SK-N-SH (cell line): ENCODE measurements at places on chromosomes 12 and 14. TPM values are rescaled to one million over a fixed set of nuclear protein-coding genes. Genes with fewer than 3 reads are reported as not detected.
A peak's percentile ranks its signal among the peaks of the same experiment; 100 is the strongest.

EGLN3 gene
- polyA plus RNA-seq: 0.31 and 0.76 TPM in 2 replicates

DNA sequence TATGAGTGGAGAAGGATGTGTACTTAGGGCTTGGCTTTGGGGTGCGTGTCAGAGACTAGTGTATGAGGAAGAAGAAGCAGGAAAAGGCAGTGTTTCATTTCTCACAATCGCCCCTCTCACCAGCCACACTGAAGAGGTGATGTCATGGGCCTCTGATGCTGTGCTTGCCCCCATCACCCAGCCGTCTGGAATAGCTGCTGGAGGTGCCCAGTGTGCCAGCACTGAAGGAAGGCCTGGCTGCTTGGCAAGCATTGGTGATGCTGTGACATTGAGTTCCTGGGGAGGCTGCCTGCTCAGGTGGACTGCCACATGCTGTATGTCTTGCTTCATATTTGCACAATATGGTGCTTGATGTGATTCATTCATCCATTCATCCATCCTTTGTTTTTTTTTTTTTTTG lies 56.2 kb downstream of the CRADD start:
- no peak for DNase-seq

DNA sequence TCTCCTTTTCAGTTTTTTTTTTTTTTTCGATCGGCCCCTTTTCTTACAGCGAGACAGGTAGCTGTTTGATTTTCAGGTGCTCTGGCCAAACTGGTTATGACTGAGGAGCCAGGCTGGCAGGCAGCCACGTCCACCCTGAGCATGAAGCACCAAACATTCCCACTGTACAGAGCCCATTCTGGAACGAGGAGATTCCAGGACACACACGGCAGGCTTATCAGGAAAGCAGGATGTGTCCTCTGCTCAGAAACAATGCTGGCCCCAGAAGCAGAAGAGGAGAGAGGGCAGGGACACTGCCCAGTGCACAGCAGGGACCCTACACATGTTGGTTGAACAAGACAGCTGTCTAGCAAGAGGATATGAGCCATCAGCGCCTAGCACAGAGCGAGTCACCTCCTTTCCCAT lies 3.7 kb upstream of the KRT2 start:
- no peak for DNase-seq

CLEC6A gene
- not detected in 2 replicates for polyA plus RNA-seq

DNA sequence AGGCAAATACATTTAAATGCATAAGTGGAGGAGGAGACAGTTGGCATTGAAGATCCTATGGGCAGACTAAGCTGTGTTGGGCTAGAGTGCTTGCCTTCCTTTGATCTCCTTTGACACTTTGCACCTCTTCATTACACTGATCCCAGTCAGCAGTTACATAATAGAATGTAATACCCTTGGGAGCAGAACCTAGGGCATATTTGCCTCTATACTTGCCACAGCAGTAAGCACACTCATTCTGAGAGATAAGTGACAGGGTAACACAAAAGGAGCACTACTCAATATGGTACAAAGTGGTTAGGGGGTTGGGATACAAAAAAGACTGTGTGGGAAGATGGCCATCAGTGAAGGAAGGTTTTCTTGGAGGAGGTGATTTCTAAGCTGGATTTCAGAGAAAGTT lies 9.0 kb downstream of the MARS1 start:
- DNase-seq: no peak

DNA sequence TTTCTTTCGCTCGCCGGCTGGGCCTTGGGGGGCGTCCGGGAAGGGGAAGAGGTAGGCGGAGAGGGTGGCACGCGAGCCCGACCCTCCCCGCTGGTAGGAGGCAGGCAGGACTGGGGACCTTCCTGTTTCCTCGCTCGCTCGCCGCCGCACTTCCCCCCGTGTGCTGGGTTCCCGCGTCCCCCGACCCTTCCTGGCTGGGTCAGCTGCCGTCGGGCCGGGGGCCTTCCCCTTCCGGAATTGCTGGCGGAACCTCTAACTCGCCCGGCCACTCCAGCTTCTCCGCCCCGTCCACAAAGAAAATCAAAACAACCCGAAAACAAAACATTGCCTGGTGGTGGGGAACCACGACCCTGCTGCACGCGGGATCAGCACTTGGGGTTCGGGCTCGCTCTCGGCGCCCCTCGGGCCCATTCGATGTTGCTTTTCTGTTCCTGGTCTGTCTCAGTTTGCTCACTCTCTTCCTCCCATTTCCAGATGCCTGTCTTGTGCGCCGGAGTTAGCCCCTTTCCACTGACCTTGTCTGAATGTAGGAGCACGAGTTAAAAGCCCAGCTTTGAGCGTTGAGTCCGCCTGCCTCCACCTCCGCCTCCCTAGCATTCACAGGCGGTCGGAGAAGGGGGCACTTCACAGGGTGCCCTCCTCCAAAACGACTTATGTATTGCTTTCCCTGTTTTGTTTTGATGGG lies 581 bp downstream of the PAPOLA start:
- peak; percentile 85 for DNase-seq

- no peak for DNase-seq
Measured at GRCh38 chr14:70008284-70009262, 129.4 kb downstream of the SMOC1 start.

TMCC3 gene
- 0.42 and 0.53 TPM in 2 replicates for polyA plus RNA-seq

DNA sequence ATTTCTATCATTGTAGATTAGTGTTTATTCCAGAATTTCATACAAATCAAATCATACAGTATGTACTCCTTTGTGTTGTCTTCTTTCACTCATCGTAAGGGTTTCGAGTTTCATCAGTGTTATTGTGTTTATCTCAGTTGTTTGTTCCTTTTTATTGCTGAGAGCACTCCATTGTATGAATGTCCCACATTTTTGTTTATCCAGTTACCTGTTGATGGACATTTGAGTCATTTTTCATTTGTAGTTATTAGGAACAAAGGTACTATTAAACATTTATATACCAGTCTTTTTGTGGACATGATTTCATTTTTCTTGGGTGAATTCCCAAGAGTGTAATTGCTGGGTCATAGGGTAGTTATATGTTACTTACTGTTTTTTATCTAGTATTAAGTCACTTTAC lies 70.0 kb downstream of the BICD1 start:
- no peak for DNase-seq

DNA sequence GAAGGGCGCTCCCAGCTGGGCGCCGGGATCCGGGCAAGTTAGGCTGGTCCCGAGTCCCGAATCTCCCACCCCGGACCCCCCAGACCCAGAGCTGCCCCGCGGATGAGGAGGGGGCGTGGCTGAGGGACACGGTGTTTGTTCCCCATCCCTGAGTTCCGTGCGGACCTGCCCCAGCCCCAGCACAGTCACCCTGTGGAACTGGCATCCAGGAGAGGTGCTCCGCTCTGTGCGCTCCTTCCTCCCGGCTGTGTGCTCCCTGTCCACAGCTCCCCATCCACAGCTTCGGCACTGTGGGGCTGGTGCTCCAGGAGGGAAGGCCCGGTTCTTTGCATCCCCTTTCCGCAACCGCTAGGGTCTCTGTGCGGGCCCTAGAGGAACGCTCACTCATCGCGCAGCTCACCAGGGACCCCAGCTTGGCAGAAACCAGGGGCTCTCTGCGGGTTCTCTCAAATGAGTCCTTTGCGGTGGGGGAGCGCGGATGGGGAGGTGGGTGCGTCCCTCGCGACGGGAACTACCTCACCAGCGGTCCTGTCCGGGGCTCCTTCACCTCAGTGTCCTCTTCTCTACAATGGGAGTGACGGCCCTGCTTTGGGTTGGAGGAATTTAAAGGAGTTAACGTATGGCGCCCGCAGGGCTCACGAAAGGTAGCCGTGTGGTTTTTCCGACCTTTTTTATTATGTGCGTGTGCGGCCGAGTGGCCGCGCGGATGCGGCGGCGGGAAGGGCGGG lies 845 bp downstream of the TMEM132C start:
- DNase-seq: peak; percentile 40

BDKRB2 gene
- polyA plus RNA-seq: 4.8 and 6.4 TPM in 2 replicates

- no peak for DNase-seq
Measured at GRCh38 chr14:34693228-34693939, 21.0 kb downstream of the CFL2 start.

DNA sequence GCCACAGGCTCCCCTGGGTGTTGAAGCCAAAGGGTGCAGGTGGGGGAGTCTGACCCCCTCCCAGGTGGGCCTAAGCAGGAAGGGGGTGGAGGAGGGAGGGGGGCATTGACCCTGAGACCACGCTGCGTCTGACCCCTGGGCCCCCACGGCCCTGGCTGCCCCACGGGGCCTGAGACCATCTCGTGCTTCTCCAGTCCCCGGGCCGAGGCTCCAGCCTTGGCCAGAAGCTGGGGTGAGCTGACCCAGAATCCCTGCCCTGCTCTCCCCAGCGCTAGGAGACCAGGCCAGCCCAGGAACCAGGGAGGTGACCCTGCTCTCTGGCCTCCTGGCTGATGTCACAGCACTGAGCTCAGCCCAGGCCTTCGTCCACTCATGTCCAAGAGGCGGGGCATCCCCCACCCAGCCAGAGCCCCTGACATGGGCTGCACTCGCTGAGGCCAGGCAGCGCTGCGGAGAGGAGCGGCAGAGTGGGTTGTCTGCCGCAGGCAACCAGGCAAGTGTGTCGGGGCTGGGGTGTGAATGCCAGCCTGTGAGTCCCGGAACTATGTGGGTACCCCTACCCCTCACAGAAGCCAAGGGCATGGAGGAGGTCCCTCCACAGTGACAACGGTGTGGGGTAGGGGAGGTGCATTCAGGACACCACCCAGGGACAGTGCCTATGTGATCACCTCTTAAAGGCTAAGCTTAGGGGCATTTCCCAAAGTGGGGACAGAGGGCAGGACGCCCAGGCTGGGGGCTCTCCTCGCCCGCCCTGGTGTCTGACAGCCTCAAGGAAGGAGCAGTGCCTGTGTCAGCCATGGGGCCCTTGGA lies 6.3 kb downstream of the TRMT61A start:
- DNase-seq: no peak

DNA sequence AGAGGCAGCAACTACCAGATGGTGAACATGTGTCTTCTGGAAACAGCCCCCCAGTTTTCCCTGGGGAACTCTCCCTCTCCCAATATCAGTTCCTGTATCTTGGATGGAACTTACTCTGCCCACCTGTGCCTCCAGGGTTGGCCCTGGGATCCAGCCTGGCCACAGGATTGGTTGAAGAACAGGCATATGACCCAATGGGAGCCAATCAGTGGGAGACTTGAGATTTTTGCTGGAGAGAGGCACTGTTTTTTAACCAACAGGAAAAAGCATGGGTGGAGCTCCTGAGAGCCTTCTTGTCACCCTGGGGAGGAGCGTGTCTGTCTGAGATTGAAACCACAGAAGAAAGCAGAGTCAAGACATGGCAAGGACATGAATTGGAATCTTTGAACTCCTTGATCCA lies 33.6 kb upstream of the COX6A1 start:
- DNase-seq: peak; percentile 42

PTPRB gene
- polyA plus RNA-seq: 1.1 and 2.0 TPM in 2 replicates

- DNase-seq: no peak
Measured at GRCh38 chr14:102758087-102758486, 19.2 kb upstream of the TRAF3 start.

TMEM263 gene
- 16.9 and 21.4 TPM in 2 replicates for polyA plus RNA-seq

SLC10A1 gene
- not detected in 2 replicates for polyA plus RNA-seq

GRCh38 chr12:27332714-27333402 lies at the start of gene BMAL2:
TSS of gene BMAL2 (plus strand) at chr12:27332836. CDS start at chr12:27333073, 237 bp downstream.
- peak; percentile 87 for DNase-seq

GRCh38 chr12:96809522-96809921 lies 97.5 kb upstream of the NEDD1 start:
- DNase-seq: no peak

GRCh38 chr12:96780330-96780729 lies 126.7 kb upstream of the NEDD1 start:
- DNase-seq: no peak

- no peak for DNase-seq
Measured at GRCh38 chr12:106188256-106188655, 49.5 kb upstream of the NUAK1 start.

SCN8A gene
- polyA plus RNA-seq: 7.1 and 9.7 TPM in 2 replicates

- DNase-seq: no peak
Measured at GRCh38 chr12:52254965-52255751, 19.3 kb upstream of the KRT86 start.

DNA sequence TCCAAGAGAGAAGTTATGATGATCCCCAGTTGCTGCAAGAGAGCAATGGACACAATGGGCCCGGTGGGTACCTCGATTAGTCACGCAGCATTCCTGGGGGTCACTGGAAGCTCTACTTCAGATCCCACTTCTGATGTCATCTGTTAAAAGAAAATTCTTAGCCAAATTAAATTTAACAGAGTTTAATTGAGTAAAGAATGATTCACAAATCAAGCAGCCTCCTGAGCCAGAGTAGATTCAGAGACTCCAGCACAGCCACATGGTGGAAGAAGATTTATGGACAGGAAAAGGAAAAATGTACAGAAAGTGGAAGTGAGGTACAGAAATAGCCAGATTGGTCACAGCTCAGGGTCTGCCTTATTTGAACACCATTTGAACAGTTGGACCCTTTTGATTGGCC lies 107.5 kb downstream of the SPTSSA start:
- no peak for DNase-seq

CLBA1 gene
- polyA plus RNA-seq: 18.5 and 21.4 TPM in 2 replicates

HOXC9 gene
- 1.2 and 1.9 TPM in 2 replicates for polyA plus RNA-seq

- DNase-seq: no peak
Measured at GRCh38 chr12:4296751-4297150, 23.2 kb downstream of the CCND2 start.

DNA sequence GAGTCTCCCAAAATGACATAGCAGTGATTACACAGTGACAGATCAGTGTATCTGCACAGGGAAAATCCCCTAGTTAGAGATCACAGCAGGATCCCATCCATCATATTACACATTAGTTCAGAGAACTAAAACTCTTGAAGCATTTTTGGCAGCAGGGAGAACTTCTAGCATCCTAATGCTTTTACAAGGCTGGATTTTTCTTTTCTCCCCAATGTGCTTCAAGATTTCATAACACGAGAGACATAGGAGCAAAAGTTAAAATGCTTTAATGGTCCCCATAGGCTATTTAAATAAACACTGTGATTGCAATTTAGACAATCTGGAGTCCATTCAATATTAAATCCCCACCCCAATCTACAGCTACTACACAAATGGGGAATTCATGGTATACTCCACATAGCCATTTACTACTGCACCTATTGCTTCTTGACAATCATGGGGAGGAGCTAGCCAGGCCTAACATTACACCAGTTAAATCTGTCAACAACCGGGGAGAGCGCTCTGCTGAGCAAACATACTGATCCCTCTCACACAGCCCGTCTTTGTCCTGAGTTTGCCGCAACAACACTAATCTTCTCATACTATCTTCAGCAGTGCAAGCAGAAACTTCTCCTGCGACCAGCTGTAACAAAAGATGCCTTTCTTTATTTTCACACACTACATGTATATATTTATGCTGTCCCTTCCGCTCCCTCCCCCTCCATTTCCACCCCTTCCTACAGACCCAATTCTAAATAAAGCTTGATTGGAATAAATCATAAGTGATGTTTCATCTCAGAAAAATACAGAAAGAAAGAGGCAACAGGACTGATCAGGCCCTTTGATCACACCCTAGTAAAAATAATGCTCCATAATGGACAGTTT lies 120.3 kb upstream of the SOX5 start:
- no peak for DNase-seq
